ENCODE measurements at places on chromosomes 4 and X. TPM values are rescaled to one million over a fixed set of nuclear protein-coding genes. Genes with fewer than 3 reads are reported as not detected.

GRCh38 chrX:130575831-130576389 is 174.1 kb downstream of the RBMX2 start:
- DNase-seq, result peak; percentile 54

DNA sequence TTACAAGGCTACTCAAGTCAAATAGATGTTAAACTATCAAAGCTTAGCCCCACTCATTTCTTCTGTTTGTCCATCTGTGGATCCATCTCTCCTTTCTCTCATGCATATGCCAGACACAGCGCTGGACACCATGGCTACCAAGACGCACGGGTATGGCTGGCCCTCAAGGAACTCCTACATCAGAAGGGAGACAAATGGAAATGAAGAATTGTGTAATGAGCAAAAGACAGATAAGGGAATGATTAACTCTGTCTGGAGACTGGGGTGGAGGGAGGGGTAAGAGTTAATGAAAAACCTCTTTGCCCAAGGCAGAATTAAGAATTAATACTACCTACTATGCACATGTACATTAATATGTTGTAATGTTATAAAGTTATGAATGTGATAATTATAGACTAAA is 88.1 kb downstream of the MGST2 start:
- DNase-seq, result no peak

GRCh38 chr4:78119698-78120097 is 62.6 kb downstream of the FRAS1 start:
- DNase-seq, result no peak

DNA sequence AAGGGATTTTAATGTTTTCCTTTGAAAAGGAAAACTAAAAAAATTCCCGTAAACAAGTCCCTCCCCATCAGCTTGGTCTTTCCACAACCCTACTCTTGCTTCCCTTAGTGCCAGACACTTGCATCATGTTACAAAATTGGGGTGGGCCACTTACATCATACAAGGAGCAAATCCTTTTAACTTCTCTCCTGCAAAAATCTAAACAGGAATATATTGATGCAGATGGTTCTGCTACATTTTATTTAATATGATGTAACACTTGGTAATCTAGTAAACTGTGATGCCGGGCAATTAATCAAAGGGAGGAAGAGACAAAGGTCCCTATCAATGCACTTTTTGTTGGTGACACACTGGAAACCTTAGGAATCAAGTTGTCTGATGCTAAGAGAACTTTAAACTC is 125.3 kb downstream of the UBE2K start:
- no peak for DNase-seq

GRCh38 chr4:4625488-4625887 is 83.6 kb upstream of the STX18 start:
- DNase-seq, result no peak

GRCh38 chrX:121151293-121151692 is 103.9 kb downstream of the GLUD2 start:
- DNase-seq, result no peak

The CXCL11 gene
- total RNA-seq, result not detected

The MAGEA1 gene
- total RNA-seq, result not detected

The GSX2 gene
- not detected for total RNA-seq
